Muscle of leg (tissue), 16 donors: ENCODE measurements at places on chromosomes 2 and 18. TPM values are rescaled to one million over a fixed set of nuclear protein-coding genes. Genes with fewer than 3 reads are reported as not detected.

Gene TMBIM1
- polyA plus RNA-seq: 95.7 TPM

Gene GPR35
- 2.2 TPM for polyA plus RNA-seq

Gene COA5
- polyA plus RNA-seq: 38.0 TPM

Gene LCT
- 3.1 TPM for polyA plus RNA-seq

Gene INHA
- polyA plus RNA-seq: 0.26 TPM

Gene CPO
- 0.26 TPM for polyA plus RNA-seq

Gene NFE2L2
- polyA plus RNA-seq: 52.7 TPM

Gene NPHP1
- polyA plus RNA-seq: 5.4 TPM

Gene RAB17
- 2.4 TPM for polyA plus RNA-seq

Gene C2orf69
- 7.2 TPM for polyA plus RNA-seq

DNA sequence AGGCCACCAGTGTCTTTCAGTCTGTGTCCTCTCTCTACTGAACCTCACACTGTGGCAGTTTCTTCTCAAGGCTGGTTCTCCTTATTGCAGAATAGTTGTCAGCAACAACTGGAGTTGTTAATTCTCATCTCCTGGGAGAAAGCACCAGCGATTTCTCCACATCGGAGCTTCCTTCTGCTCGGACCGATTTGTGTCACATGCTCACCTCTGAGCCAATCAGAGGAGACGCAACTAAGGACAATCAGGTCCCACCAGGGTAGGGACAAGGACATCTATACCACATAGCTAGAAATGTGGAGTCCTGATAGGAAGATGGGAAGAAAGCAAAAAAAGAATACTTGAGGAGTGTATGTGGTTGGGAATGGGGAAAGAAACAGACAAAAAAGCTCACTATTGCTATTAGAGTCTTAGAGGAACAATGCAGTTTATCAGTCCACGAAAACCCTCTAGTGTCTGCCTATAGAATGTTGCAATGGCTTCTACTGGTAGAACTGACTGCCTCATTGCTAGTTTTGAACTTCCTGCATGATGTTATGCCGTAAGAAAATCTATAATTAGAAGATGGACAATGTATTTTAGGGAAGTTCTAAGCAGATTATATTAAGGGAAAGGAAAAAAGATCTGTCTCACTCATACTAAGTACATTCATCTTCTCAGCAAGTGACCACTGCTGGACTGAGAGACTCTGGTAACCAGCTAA, 169.7 kb downstream of the CDCA7 start:
- peak; percentile 58 for DNase-seq

DNA sequence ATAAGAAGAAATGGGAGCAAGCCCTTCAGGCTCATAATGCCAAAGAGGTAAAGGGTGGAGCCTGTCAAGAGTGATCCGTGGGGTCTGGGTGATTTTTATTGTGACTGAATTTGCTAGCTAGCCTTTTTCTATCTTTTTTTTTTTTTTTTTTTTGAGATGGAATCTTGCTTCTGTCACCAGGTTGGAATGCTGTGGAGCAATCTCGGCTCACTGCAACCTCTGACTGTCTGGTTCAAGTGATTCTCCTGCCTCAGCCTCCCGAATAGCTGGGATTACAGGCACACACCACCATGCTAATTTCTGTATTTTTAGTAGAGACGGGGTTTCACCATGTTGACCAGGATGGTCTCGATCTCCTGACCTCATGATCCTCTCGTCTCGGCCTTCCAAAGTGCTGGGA, 29.1 kb downstream of the DRC1 start:
- DNase-seq: no peak

DNA sequence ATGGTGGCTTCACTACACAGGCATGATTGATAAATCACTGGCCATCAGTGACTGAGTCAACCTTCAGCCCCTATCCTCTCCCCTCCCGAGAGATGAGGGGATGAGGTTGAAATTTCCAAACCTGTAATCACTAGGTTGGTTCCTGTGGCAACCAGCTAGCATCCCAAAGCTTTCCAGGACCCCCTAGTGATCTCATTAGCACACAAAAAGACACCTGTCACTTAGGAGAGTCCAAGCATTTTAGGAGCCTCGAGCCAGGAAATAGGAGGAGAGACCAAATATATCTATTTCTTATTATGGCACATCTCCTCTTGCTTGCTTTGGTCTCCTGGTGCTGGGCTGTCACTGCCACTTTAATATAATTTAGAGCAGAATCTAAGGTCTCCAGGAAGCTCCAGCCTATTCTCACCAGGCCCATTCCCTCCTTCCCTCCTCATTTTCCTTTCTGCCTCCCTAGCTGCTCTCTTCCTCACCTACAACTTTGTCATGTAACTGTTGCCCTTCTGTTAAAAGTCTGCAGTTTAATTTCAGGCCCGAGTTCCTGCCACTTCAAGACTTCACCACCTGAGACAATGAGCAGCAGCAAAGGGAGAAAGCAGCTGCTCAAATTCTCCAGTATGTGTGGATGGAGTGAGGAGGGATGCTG, 33.2 kb upstream of the NAB1 start:
- DNase-seq: no peak

- peak; percentile 31 for DNase-seq
Observed at GRCh38 chr2:178531168-178531567, 50.9 kb downstream of the PLEKHA3 start.

- DNase-seq: no peak
Observed at GRCh38 chr2:28633204-28633603, 118.4 kb upstream of the PPP1CB start.

GRCh38 chr2:146227152-146228019, 1617.4 kb upstream of the ACVR2A start:
- DNase-seq: no peak

DNA sequence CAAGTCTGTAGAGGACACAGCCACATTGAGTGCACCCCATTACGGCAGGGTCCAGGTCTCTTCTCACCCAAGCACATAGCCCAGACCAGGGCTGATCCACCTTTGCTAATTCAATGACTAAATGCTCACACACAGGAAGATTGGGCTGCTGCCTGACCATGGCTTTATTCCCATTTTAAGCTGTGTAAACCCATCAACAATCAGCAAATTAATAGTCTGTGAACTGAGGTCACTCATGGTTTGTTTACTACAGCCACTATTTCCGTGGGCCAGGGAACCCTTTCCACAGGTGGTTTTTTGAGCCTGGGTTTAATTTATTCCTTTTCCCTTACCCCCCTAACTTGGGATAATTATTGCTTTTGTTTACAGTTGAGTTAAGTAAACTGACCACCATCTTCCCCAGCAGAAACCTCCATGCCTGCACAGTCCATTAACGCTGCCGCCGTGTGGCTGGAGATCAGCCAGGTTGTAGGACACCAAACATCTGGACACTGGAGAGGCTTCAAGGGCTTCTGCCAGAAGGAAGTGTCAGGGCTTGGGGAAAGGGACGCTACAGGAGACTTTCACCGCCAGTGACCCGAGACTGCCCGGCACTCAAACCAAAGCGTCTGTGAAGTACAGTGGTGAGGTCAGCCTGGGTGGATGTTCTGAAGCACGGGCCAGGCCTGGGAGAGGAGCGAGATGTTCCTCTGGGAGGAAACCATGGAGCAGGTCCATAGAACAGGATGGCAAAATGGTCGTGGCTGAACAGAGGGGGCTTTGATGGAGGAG, 282.9 kb downstream of the DYSF start:
- DNase-seq: no peak

DNA sequence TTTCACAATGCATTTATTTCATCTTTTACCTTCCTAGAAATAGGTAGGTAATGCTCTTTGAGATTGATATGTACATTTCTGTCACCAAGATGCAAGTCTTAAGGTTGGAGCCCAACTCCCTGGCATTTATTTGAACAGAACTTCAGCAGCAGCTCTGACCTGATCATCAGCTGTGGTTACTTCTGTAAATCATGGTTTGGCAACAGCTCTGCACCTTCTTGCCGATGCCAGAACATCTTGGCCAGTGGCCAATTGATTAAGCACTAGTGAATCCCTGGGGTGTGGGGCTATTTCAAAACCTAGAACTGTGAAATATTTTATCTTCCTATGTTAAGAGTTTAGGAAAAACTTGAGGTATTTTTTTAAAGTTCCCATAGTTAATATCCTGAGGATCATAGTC, 124.8 kb upstream of the NYAP2 start:
- peak; percentile 4 for DNase-seq

DNA sequence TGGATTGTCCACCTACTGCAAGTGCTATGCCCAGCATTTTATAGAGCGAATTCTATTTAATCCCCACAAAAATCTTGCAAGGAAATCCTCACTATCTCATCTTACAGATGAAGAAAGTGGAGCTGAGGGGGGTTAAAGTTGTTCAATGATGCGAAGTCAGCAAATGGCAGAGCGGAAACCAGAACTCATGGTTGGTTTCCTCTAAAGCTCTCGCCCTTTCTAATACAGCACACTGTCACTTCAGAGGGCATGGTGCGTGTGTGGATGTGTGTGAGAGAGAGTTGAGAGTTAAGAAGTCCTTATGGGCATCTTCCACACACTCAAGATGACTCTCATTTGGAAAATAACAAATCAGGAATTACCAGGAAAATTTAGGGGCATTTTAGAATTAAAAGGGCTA, 78.4 kb downstream of the TGFA start:
- peak; percentile 50 for DNase-seq

DNA sequence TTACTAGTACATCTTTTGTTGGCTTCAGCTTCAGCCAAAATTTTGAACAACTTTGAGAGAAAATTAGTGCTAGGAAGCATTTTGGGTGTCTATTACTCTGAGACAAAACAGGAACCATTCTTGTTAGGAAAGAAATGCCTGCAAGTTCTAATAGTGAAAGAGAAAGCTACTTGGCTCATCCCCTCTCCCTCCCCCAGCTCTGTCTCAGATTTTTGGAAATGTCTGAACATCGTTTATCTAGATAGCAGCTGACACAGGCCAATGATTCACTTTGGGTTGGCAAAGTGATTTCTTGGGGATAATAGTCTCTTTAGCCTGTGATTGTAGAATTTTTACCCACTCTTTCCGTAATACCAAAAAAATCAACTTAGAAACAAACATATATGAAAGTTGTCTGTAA, 42.3 kb upstream of the PTPRM start:
- no peak for DNase-seq

DNA sequence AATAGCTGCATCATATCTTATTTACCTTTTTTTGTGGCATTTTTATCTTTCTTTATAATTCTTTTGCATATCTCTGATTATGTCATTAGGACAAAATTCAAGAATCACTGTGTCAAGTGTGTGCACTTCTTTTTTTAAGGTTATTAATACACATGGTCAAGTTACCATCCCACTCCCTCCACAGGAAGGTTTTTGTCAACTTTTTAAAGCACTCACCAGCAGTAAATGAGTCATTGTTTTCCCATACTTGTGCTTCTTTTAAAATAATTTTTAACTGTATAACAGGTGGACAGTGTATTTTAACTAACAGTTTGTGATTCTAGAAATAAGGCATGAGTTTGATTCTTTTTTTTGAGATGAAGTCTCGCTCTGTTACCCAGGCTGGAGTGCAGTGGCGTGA, 45.7 kb upstream of the FAM171B start:
- DNase-seq: no peak

DNA sequence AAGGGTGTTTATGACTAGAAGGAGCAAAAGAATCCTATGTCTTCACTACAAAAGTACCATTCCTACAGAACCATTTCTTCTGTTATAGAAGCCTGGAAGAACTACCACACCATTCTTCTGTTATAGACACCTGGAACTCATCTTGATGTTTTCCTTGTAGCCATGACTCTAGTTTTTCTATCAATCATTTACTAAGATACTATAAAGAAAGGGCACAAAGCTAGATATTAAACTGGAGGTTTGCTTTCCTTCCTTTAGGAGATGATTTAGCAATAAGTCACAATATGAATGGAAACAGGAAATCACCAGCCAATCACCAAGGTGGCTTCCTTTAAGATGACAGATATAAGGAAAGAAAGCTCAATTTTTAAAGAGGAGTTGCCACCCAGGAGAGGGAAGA, 100.3 kb upstream of the NEUROD1 start:
- DNase-seq: no peak

GRCh38 chr2:219969508-219969907, 342.1 kb downstream of the SLC4A3 start:
- no peak for DNase-seq

DNA sequence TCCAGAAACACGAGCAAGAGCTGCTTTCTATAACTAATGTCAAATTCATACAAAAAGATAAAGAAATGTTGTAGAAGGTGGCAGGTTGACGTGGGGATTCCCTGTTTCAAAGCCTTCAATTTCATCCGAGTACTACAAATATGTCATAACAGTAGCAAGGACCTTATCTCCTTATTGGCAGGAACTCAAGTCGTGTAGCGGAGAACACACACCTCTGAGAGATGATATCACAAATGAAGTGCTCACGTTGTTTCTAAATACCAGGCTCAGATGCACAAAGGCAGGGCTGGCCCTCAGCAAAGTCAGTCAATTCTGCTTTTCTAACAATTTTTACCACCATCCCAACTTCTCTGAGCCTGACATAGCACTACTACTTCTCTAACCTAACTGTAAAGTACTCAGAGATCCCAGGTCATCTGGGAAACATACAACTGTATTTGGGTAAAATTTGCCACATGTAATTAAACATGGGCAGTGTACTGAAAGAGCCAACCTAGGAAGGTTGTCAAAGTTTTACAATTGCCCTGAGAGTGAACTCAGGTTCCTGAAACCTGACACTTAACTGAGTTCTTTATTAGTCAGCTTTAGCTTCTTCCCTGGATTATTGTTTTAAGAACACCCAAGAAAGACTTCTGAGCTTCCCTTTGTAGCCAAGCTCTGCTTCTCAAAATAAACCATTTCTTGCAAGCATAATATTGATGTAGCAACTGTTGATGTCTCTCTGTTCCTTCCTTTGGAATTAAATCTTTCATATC, 813.7 kb upstream of the ACVR2A start:
- no peak for DNase-seq

- no peak for DNase-seq
Observed at GRCh38 chr18:74248595-74248994, 43.2 kb downstream of the CYB5A start.

DNA sequence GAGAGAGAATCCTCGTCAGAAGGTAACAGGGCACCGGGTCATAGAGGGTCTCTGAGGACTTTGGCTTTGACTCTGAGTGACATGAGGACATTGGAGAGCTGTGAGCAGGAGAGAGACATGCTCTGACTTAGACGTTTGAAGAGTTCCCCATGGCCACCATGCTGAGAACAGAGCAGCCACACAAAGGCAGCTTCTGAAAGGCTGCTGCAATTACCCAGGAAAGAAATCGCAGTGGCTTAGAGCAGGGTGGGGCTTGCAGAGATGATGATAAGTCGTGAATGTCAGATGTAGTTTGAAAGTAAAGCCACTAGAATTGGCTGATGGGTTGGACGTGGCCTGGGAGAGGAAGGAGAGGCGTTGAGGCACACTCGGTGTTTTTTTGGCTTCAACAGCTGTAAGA, 79.0 kb downstream of the ZCCHC2 start:
- no peak for DNase-seq
